CD4-positive, alpha-beta T cell treated with Interleukin-17A for 1 hour (primary cell): ENCODE measurements at places on chromosomes 13 and 19.

GRCh38 chr13:110302997-110303396, 4.0 kb downstream of the COL4A1 start:
- DNase-seq, result no peak

DNA sequence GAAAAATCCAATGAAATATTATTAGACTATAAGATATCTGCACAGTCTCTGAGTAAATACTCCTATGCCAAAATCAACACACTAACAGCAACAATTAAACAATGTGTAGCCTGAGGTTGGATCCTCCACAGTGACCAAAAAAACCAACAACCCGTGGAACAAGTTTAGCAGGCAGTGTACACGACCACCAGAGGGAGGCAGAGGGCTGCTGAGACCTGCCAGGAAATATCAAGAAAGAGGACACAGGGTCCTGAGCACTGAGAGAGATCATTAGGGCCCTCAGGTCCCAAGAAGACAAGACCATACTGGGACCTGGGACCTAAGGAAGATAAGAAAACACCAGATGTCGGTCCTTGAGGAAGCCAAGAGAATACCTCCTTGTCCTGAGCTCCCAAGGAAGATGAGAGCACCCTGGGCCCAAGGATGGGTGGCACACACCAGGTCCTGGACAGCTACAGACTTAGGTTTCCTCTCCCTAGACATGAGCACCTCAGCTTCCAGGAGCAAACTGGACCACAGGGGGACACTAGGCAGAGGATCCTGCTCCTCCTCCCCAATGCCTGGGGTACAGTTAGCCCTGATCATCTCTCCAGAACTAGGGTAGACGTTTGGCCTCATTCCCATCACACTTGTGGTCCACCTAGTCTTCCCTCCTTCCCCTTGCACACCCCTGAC, 822 bp upstream of the ZNF274 start:
- DNase-seq, result peak; percentile 68

- DNase-seq, result peak; percentile 61
These were observed 28.7 kb downstream of the CYP4F2 start for GRCh38 chr19:15869109-15869555.

DNA sequence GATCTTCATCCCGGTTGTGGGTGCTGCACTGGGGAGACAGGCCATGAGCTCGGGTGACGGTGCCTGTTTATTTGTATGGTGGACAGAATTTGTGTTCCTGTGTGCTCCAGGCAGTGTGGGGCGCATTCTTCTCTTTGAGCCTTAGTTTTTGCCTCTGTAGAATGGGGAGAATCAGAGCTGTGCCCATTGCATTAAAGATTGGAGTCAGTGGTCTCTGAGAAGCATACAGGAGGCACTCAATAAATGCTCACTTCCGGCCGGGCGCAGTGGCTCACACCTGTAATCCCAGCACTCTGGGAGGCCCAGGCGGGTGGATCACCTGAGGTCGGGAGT, 23.0 kb downstream of the NFIC start:
- DNase-seq, result no peak

- DNase-seq, result no peak
These were observed 16.7 kb upstream of the FCGBP start for GRCh38 chr19:39951065-39951650.

DNA sequence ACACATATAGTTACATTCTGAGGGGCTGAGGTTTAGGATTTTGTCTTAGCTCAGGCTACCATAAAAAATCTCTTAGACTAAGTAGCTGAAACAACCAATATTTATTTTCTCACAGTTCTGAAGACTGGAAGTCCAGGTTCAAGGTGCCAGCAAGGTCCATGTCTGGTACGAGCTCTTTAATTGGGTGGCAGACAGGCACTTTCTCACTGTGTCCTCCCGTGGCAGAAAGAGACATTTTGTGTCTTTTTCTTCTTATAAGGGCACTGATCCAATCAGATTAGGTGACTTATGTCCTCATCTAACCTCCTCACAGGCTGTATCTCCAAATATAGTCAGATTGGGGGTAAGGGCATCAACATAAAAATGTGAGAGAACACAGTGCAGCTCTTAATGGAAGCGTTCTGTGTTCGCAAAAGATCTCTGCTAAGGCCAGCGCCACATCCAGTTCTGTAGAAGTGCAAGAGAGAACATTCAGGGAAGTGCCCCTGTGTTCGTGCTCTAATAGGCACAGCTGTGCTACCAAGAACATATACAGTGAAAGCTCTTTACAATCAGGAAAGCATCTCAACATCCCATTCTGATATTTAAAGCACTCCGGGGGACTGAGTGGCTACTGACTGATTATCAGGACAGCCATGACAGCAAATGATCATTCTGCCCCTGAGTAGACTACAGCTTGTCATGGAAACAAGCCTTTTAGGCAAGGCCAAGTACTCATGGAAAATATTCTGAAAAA, 819.2 kb downstream of the LIG4 start:
- DNase-seq, result no peak

DNA sequence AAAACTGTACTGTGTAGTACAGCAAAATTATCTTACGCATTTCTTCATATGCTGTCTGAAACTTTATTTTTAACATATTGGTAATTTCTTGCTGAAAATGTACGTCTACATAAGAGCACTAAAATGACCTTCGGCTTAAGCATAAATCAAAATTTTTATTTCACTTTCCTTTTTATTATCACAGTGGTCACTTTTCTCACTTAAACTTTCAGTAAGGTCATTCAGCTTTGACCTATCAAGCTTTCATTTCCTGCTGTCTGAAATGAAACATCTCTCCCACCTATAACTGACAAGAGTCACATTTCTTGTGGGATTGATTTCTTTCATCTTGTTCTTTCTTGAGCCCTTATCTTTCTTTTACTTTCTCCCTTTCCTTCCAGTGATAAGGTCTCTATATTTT, 2212.7 kb upstream of the PCDH20 start:
- no peak for DNase-seq
